ENCODE measurements at places on chromosomes 3 and 15. TPM values are rescaled to one million over a fixed set of nuclear protein-coding genes. Genes with fewer than 3 reads are reported as not detected.

Gene NR1I2
- not detected for total RNA-seq

GRCh38 chr15:66927201-66928077 is 138.0 kb upstream of the SMAD3 start:
- DNase-seq, result no peak

DNA sequence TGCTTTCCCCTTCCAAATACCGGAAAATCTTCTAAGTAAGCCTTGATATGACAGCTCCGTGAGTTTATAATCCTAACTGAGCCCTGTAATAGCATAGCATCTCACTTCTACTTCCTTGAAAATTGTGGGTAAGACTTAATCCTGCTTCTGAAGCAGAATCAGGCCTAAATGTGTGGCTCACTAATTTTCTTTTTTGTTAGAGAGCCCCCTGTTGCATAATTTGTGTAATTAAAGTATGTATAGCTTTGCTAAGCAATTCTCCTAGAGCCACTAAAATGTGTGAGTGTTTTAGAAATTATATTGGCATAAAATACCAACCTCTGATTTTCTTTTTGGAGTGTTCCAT is 304.4 kb downstream of the FGF12 start:
- DNase-seq, result peak; percentile 20

- DNase-seq, result no peak
These were observed 289.9 kb downstream of the SATB1 start for GRCh38 chr3:18135060-18135814.

DNA sequence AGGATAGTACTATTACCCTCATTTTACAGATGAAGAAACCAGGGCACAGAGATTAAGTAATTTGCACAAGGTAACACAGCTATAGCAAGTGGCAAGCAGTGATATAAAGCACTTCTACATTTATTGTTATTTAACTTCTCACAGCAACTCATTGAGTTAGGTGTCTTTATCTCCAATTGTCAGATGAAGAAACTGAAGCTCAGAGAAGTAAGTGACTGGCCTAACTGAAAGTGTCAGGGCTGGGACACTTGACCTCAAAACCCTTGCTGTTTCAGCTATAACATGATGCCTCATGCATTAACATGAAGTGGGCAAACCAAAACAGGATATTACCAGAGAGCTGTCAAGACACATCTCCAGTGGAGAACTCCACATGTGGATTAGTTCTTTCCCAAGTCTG is 65.8 kb upstream of the LEKR1 start:
- DNase-seq, result no peak

DNA sequence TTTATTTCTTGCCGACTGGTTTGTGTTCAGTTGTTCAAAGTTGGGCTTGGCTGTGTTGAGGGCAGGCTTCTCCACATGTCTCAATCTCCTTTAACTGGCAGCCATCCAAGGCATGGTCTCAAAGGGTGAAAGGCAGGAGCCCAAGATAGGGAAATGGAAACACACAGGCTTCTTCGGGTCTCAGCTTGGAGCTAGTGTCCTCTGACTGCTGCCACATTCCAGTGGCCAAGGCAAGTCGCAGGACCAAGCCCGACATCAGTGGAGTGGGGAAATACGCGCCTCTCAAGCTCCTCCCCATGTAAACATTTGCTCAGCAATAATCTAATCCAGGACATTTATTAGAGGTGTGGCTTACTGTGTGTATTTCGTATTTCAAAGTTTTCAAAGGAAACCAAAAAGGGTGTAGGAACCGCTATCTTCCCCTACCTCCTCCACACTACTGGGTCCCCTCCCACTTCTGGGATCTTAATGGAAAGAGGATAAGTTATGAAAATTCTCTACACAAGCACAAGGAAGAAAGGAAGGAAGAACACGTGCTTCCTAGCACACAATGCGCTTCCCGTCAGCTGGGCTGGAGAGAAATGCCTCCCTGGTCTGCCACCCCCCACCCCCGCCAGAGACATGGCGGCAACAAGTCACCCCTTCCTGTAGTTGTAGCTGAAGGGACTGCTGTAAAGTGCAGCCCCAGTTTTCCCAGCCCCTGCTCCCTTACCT is 181.7 kb downstream of the FAM43A start:
- no peak for DNase-seq
